CD4-positive, alpha-beta T cell treated with Interleukin-6 for 4 hours (primary cell): ENCODE measurements at places on chromosomes 1 and 21.

- no peak for DNase-seq
Observed at GRCh38 chr1:25805863-25806225, 5.9 kb downstream of the SELENON start.

DNA sequence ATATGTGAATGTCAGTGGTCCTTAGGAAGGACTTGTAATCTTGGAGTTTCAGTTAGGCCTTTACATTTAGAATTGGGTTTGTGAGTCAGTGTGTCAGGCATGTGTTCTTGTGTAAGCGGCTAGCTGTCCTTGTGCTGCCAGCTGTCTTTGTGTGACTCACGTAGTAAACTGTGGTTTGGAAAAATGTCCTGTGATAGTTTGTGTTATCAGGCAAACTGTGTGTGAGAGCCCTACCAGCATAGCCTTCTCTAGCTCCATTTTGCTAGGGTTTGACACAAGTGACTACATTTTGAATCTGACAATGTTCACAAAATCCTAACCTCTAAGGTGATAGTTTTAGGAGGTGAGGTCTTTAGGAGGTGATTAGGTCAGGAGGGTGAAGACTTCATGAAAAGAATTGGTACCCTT, 6.9 kb upstream of the SLC35D1 start:
- no peak for DNase-seq

- no peak for DNase-seq
Observed at GRCh38 chr21:41045534-41046268, 122.3 kb upstream of the BACE2 start.

DNA sequence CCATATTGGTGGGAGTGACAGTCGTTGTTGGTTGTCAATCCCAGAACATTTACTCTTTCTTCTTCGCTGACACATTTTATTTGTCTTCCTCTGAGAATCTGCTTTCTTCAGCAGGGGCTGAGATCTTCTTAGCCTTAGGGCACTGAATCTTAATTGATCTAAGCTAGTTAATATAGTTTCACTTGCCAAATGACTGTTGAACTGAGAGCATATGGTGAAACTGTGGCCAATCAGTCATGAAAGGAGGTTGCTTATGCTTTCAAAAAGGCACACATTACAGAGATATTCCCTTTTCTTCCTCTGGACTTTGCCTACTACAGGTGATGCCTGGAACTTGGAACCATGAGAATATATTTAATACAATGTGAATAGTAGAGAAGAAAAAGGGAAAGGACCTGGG, 60.0 kb upstream of the KIAA0040 start:
- DNase-seq, result no peak

GRCh38 chr1:200856716-200857357, 15.9 kb upstream of the GPR25 start:
- no peak for DNase-seq

DNA sequence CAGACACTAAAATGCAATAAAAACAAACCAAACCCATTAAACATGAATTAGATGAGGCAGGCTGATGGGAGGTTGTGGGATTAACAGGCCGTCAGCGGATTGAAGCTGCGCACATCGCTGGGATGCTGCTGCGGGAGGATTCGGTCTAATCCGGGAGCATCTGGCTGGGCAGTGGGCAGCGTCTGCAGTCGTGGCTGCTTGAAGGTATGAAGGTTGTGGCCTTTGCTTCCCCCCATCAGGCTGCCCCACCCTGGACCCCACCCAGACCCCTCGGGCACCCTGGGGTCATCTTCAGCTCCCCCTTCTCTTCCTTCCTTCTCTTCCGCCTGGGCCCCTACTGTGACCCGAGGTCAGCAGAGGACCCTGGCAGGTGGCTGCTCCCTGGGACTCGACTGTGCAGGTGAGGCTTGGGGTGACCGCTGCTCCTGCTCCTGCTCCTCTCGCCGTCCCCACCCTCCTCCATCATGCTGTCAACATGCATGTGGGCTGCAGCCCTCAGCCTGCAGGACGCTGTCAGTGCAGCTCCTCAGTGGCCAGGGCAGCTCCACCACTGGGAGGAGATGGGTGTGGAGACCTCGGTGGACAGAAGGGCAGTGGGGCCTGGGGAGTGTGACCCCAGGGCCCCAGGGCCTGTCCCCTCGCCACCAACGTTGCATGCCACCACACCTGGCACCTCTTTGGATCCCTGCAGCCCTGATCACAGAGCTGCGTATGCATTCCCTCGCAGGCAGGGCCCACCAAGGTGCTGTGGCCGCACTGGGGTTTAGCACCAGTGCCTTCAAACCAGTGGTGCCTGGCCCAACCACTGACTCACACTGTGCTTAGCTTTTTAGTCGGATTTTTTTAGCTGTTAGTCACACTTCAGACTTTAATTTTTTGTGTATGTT, 112.2 kb upstream of the COL6A1 start:
- no peak for DNase-seq

DNA sequence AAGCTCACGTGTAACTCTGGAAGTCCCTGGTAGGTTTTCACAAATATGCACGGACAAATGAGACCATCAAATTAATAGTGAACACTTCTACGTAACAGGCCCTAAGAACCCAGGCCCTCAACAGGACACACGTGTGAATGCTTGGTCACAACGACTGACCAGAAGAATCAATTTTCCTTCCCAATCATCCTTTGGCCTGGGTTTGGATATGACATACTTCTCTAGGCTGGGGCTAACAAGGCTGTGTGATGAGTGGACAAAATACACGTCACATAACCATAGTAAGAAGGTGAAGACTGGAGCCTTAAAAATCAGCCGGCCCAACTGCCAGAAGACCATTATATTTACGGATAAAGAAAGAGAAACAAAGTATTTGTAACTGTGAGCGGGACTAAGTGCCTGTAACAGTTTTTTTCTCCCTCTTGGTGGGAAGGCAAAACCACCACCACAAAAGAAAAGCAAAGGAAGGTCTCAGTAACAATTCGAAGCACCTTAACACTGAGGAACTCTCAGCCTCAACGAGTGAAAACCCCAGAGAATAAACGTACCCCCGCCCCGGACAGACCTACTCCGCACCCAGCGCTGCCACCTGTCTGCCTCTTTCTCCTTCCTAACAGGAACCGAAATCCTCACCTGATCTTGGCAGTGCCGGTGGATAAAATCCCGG, 450 bp downstream of the SDE2 start:
- DNase-seq, result no peak

DNA sequence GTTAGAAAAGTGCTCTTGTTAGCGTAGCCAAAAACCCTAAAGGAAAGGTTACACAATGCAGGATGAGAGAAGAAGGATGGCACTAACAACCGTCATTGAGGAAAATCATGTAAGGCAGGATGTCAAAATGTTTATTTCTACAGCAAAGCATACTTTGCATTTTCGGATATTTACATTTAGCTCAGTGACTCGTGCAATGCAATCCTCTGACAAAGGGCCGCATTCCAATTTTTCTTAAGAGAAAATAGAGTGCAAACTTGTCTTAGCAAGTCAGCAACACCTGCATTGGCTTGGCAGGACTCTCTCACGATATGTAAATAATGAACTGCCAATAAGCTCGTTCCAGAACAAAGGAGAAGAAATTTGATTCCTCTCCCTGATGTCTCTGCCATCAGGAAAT, 33.3 kb downstream of the TIAM1 start:
- DNase-seq, result no peak

- DNase-seq, result peak; percentile 66
Observed at GRCh38 chr1:52551507-52552235, 1.2 kb downstream of the TUT4 start.

DNA sequence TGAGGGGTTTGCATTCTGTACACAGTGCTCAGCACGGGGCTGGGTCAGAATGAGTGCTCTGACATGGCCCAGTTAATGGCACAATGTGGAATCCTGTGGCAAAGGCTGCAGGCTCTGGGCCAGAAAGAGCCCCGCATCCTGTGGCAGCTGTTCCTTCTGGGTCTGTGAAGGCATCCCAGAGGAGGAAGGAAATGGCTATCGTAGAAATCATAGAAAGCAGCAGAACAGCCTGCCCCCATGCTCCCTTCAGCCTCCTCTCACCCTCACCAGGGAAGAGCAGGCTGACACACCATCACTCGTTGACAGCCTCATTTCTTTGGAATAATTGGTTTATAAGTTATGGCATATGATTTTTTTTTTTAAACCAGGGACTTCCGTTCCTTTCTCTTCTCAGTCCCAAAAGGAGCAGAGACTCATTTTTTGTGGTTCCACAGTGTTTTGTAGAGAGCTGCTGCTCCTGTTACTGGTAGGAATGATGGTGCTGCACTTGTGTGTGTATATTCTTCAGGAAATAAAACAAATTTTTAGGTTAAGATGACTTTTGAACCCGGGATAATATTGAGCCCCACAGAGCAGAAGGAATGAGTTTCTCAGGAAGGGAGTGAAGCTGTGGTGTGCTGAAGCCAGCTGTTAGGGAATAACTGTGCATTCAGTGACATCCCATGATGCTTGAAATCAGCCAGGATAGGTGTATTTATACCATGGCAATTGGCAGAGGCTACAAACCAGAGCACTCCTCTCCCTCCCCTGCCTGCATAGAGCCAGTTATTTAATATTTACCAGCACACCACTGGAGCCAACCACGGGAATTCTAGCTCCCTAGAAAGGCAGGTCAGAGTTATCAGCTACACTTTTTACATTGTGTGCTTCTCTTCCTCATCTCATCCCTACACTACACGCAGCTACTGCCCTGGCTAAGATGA, 32.0 kb downstream of the PLXNA2 start:
- no peak for DNase-seq

DNA sequence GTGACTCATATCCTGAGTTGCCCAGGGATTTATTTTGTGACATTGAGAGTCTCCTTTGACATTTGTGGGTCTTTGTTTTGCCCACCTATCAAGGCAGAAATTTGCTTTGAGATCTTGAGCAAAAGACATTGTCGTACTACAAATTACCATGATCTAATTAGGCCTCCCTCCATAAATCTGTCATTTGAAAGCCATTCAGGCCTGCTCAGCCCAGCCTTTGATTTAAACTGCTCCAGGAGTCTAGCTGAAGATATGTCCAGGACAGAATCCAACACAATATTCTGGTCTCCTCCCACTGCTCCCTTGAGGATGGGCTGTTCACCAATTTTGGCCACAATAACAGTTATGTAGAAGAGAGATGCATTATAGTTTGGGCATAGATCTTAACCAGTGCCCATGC, 86.7 kb downstream of the PROX1 start:
- DNase-seq, result no peak
